ENCODE measurements at places on chromosomes 5 and 9.
A peak's percentile ranks its signal among the peaks of the same experiment; 100 is the strongest.

- H3K4me1 ChIP-seq, result peaks cover 10% of the 10 kb centered on the region
- peak; percentile 96 for DNase-seq
- H3K36me3 ChIP-seq, result no peaks in the 10 kb centered on the region
- no peak overlapping the region for H3K4me3 ChIP-seq
These were observed 280.0 kb downstream of the HINT1 start for GRCh38 chr5:130885027-130885426.

- no peaks in the 10 kb centered on the region for H3K4me1 ChIP-seq
- no peak overlapping the region for H3K27ac ChIP-seq
- H3K4me3 ChIP-seq, result no peak overlapping the region
- no peaks in the 10 kb centered on the region for H3K27me3 ChIP-seq
These were observed 110.7 kb downstream of the TLE1 start for GRCh38 chr9:81578606-81579005.

- DNase-seq, result peak; percentile 25
- H3K4me1 ChIP-seq, result no peaks in the 10 kb centered on the region
- H3K4me3 ChIP-seq, result no peak overlapping the region
- no peaks in the 10 kb centered on the region for H3K27me3 ChIP-seq
- no peak overlapping the region for H3K27ac ChIP-seq
These were observed 67.1 kb upstream of the SSBP2 start for GRCh38 chr5:81817980-81818379.

GRCh38 chr5:55903121-55903701, 52.1 kb downstream of the IL31RA start:
- DNase-seq, result no peak
- H3K4me3 ChIP-seq, result no peak overlapping the region
- H3K27ac ChIP-seq, result no peak overlapping the region
- no peaks in the 10 kb centered on the region for H3K4me1 ChIP-seq
- H3K27me3 ChIP-seq, result no peaks in the 10 kb centered on the region

DNA sequence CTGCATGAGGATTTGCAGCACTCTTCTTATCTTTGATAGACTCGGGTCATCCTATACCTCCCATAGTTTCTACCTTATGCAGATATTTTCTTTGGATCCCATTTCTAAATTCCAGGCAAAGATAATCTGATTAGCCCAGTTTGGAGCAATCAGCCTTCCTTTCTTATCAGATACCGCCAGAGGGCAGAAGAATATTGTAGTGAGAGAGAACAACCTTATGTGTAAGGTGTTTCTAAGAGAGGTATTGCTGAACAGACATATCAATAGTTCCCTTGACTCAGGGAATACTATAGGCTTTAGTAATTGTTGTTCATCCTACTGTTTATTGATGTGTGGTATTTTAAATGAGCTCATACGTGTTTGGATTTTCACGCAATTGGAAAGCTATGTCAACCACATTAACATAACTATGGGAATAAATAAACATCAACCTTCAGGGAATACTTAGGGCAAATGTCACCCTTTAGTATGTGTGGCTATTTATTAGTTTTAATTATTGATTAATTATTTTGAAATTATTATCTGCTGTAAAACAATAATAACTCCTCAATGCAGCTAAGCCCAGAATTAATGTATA, 1435.2 kb upstream of the CDH9 start:
- DNase-seq, result no peak
- no peaks in the 10 kb centered on the region for H3K36me3 ChIP-seq
- no peak overlapping the region for H3K27ac ChIP-seq
- no peaks in the 10 kb centered on the region for H3K4me1 ChIP-seq
- no peak overlapping the region for H3K4me3 ChIP-seq

DNA sequence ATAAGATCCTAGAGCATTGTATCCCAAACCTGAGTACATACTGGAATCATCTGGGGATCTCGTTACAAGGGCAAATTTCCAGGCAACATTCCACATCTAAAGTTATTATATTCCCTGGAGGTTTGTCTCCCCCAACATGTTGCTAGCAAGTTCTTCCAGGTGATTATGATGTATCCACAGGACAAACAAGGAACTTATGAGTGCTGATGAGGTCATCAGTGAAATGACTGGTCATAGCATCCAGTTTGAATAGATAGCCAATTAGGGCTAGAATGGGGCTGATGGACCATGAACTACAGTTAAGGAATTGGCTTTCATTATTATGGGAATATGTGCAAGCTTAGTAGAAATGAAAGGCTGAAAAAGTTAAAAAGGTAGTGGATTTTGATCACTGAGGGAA, 115.2 kb downstream of the CWC27 start:
- H3K4me3 ChIP-seq, result no peak overlapping the region
- no peak overlapping the region for H3K27ac ChIP-seq
- H3K27me3 ChIP-seq, result no peaks in the 10 kb centered on the region
- DNase-seq, result no peak

DNA sequence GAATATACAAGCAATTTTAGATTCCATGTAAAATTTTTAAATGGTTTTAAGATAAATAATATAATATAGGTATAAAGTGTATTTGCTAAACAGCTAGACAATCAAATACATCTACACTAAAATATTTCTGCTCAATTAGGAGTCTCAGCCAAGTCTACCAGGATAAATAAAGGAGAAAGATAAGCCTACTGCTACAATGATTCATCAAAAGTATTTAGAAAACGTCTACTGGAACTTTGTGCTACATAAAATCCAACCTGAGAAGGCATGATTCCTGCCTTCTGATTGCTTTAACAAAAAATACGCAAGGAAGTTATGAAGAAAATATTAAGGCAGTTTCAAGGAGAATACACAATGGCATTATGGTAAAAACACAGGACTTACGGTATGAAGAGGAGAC, 570.6 kb downstream of the EFNA5 start:
- no peak overlapping the region for H3K27ac ChIP-seq
- no peak for DNase-seq
- no peaks in the 10 kb centered on the region for H3K4me1 ChIP-seq
- no peaks in the 10 kb centered on the region for H3K36me3 ChIP-seq

GRCh38 chr5:10556893-10557746, 6.8 kb upstream of the ANKRD33B start:
- no peak overlapping the region for H3K27ac ChIP-seq
- H3K4me3 ChIP-seq, result no peak overlapping the region
- H3K27me3 ChIP-seq, result no peaks in the 10 kb centered on the region
- H3K36me3 ChIP-seq, result no peaks in the 10 kb centered on the region
- no peak for DNase-seq
- no peaks in the 10 kb centered on the region for H3K4me1 ChIP-seq

- H3K4me1 ChIP-seq, result peaks cover 5% of the 10 kb centered on the region
- no peaks in the 10 kb centered on the region for H3K27me3 ChIP-seq
- no peaks in the 10 kb centered on the region for H3K36me3 ChIP-seq
- H3K4me3 ChIP-seq, result no peak overlapping the region
These were observed 179.9 kb downstream of the GLIS3 start for GRCh38 chr9:4119778-4120554.

DNA sequence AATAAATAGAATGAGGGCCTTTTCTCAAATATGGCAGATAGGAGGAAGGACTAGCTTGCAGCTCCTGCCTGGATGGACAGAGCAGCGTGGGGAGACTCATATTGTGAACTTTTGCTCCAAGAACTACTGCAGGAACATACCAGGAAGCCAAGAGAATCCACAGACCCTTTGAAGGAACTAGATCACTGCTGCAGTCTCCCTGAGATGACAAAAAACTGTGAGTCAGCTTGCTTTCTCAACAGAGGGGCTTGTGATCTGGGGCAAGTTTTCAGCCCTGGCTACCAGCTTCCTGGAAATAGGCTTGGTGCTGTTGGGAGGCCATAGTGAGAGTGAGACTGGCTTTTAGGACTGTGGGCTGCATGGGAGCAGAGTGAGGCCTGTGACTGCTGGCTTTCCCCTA, 170.6 kb upstream of the TRIM32 start:
- no peak for DNase-seq
- no peaks in the 10 kb centered on the region for H3K36me3 ChIP-seq
- no peaks in the 10 kb centered on the region for H3K4me1 ChIP-seq
- H3K27me3 ChIP-seq, result no peaks in the 10 kb centered on the region
- H3K27ac ChIP-seq, result no peak overlapping the region

DNA sequence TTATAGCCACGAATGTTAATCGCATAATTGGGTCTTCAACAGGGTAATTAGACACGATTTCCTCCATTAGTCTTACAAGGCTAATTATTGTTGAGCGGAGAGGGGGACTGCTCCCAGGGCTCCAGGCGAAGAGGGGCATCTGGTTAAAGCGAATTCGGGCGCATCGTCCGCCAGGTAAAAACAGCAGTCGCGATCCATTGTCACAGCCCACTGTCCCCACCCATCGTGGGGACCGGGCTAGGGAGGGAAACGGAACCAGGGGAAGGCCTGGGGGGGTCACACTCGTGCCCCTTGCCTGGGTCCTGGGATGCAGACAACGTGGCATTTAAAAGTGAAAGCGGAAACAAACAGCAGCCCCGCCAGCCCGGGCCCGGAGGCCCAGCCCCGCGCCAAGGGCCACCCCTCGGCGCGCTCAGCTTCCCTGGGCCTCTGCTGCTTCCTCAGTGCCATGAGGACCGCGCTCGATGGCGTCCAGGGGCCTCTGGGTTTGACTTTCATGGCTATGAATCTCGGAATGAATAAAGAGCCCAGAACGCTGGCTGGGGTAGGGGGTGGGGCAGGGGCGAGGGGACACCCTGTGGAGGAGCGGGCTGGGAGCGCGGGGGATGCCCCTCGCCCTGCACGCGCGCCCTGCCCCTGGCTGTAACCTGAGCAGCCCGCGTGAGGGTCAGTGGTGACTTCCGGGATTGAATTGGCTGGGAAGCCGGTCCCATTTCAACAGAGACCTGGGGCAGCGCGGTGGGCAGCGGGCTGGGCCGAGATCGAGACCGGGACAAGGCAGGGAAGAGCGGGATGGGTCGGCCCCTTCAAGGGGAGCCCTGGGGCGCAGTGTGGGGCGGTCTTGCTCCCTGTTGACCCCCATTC, 99.9 kb downstream of the GTF3C4 start:
- peak; percentile 71 for DNase-seq
- H3K4me1 ChIP-seq, result peaks cover 3% of the 10 kb centered on the region
- H3K27ac ChIP-seq, result peak overlapping the region; percentile 83
- H3K27me3 ChIP-seq, result no peaks in the 10 kb centered on the region
- no peaks in the 10 kb centered on the region for H3K36me3 ChIP-seq
- peak overlapping the region; percentile 96 for H3K4me3 ChIP-seq

DNA sequence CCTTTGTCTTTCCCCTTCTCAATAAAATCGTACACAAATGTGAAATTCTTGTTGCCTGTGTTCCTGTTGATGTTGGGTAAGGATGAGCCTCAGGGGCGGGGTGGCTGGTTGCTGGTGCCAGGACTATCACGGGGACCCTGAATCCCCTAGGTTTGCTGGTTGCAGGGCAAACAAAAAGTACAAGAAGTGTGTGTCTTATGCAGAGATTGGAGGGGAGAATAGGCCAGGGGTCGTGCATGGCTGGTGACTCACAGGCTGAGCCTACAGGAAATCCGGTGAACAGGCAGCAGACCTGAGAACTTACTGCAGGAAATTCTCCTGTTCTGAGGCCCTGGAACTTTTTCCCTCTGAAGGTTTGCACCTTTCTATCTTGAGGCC, 5.5 kb downstream of the ANXA2R start:
- peaks cover 6% of the 10 kb centered on the region for H3K27me3 ChIP-seq
- no peak overlapping the region for H3K4me3 ChIP-seq
- H3K4me1 ChIP-seq, result no peaks in the 10 kb centered on the region
- H3K36me3 ChIP-seq, result no peaks in the 10 kb centered on the region
- DNase-seq, result no peak

GRCh38 chr9:124274226-124274625, 16.5 kb downstream of the NEK6 start:
- no peak for DNase-seq
- no peaks in the 10 kb centered on the region for H3K36me3 ChIP-seq
- H3K27ac ChIP-seq, result peak overlapping the region; percentile 14
- H3K4me3 ChIP-seq, result no peak overlapping the region
- H3K27me3 ChIP-seq, result no peaks in the 10 kb centered on the region
- H3K4me1 ChIP-seq, result peaks cover 6% of the 10 kb centered on the region

DNA sequence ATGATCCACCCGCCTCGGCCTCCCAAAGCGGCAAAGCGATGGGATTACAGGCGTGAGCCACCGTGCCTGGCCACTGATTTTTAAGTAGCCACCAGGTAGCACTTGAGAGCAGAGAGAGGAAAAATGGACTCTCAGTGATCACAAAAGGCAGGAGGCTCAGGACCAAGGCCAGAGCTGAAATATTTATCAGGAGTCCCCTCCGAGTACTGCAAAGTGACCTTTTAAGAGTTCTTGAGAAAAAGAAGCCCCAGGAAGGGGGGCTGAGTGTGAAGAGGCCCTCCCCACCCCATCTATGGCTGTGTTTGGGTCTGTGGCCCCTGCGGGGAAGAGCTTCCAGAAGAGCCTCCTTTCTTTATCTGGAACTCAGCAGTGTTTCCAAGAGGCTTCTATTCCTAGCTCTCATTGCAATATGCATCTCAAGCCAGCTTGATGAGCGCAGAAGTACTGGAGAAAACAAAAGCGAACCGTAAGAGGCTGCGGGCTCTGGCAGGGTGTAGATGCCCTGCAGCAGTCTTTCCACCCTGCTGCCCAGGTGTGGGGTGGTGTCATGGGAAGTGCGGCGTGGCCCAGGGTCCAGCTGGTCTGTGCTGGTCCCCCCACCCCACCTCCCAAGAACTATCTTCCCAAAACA, 75.5 kb upstream of the CDK20 start:
- H3K36me3 ChIP-seq, result no peaks in the 10 kb centered on the region
- H3K27me3 ChIP-seq, result no peaks in the 10 kb centered on the region
- H3K4me1 ChIP-seq, result no peaks in the 10 kb centered on the region
- no peak for DNase-seq

GRCh38 chr9:88579050-88579715, 44.2 kb downstream of the NXNL2 start:
- H3K27me3 ChIP-seq, result no peaks in the 10 kb centered on the region
- H3K4me3 ChIP-seq, result no peak overlapping the region
- no peak for DNase-seq
- no peak overlapping the region for H3K27ac ChIP-seq
- H3K36me3 ChIP-seq, result no peaks in the 10 kb centered on the region

- no peak for DNase-seq
- H3K27me3 ChIP-seq, result no peaks in the 10 kb centered on the region
- H3K4me1 ChIP-seq, result peaks cover 2% of the 10 kb centered on the region
- no peaks in the 10 kb centered on the region for H3K36me3 ChIP-seq
- H3K27ac ChIP-seq, result no peak overlapping the region
- H3K4me3 ChIP-seq, result no peak overlapping the region
These were observed 7.1 kb downstream of the SYNPO start for GRCh38 chr5:150647275-150648251.

- no peaks in the 10 kb centered on the region for H3K4me1 ChIP-seq
- no peaks in the 10 kb centered on the region for H3K27me3 ChIP-seq
- H3K27ac ChIP-seq, result no peak overlapping the region
- no peak for DNase-seq
- no peak overlapping the region for H3K4me3 ChIP-seq
These were observed 48.0 kb upstream of the ASTN2 start for GRCh38 chr9:117462861-117463260.

GRCh38 chr5:57450991-57451876, 31.4 kb downstream of the ACTBL2 start:
- H3K36me3 ChIP-seq, result no peaks in the 10 kb centered on the region
- no peak for DNase-seq
- no peak overlapping the region for H3K27ac ChIP-seq
- H3K4me1 ChIP-seq, result peaks cover 8% of the 10 kb centered on the region

GRCh38 chr5:124973661-124974060, 227.2 kb upstream of the ZNF608 start:
- H3K4me3 ChIP-seq, result no peak overlapping the region
- no peak for DNase-seq
- H3K4me1 ChIP-seq, result no peaks in the 10 kb centered on the region
- no peak overlapping the region for H3K27ac ChIP-seq

GRCh38 chr9:78103971-78104433, 72.4 kb upstream of the GNAQ start:
- DNase-seq, result no peak
- no peaks in the 10 kb centered on the region for H3K27me3 ChIP-seq
- no peaks in the 10 kb centered on the region for H3K4me1 ChIP-seq

All from small intestine (tissue), 16 donors.